Endothelial cell (in vitro differentiated cells): ENCODE measurements at places on chromosomes 2 and 18.
A peak's percentile ranks its signal among the peaks of the same experiment; 100 is the strongest.

- DNase-seq: no peak
Observed at GRCh38 chr2:70816726-70817125, 3.7 kb downstream of the CLEC4F start.

- DNase-seq: no peak
Observed at GRCh38 chr2:208311954-208312353, 45.9 kb downstream of the PIKFYVE start.

- DNase-seq: peak; percentile 45
Observed at GRCh38 chr18:48896875-48897511, 53.8 kb downstream of the SMAD7 start.

DNA sequence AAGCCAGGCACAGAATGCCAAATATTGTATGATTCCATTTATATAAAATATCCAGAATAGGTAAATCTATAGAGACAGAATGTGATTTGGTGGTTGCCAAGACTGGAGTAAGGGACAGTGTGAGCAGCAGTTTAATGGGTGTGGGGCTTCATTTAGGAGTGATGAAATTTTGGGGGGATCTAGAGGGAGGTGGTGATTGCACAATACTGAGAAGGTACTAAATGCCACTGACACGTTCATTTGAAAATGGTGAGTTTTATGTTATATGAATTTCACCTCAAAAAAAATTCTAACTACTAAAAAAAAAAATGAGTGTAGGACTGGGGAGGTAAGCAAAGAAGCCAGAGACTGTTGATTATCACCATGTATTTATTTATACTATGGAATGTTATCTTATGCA is 974.5 kb upstream of the ZEB2 start:
- no peak for DNase-seq

DNA sequence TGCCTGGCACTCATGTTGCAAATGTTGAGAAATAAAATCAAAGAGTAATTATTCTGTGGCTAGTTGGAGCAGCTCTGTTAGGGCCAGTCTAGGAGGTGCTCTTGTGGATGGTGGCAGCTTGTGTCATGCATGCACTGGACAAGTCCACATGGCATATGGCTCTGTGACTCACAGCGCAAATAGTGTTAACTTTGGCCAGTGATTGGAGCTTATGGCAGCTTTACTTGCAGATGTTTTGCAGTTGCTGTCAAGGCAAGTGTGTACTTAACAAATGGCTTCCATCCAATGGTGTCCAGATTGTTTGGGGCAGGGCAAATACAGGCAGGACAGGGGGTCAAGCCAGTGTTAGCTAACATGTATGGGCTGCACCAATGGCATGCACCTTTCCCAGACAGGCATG is 26.1 kb upstream of the TMX3 start:
- DNase-seq: no peak

- DNase-seq: no peak
Observed at GRCh38 chr2:60306267-60306861, 247.1 kb downstream of the BCL11A start.

GRCh38 chr2:227406177-227407031 is 18.7 kb upstream of the SCYGR1 start:
- peak; percentile 60 for DNase-seq

GRCh38 chr2:17051538-17051937 is 385.9 kb upstream of the CYRIA start:
- DNase-seq: no peak

GRCh38 chr2:100865816-100866460 is 46.0 kb downstream of the NPAS2 start:
- no peak for DNase-seq

- no peak for DNase-seq
Observed at GRCh38 chr2:40352703-40353099, 99.2 kb downstream of the SLC8A1 start.

GRCh38 chr2:31739161-31739560 is 158.4 kb upstream of the SRD5A2 start:
- DNase-seq: no peak

- no peak for DNase-seq
Observed at GRCh38 chr2:119836455-119837142, 76.9 kb downstream of the PTPN4 start.

DNA sequence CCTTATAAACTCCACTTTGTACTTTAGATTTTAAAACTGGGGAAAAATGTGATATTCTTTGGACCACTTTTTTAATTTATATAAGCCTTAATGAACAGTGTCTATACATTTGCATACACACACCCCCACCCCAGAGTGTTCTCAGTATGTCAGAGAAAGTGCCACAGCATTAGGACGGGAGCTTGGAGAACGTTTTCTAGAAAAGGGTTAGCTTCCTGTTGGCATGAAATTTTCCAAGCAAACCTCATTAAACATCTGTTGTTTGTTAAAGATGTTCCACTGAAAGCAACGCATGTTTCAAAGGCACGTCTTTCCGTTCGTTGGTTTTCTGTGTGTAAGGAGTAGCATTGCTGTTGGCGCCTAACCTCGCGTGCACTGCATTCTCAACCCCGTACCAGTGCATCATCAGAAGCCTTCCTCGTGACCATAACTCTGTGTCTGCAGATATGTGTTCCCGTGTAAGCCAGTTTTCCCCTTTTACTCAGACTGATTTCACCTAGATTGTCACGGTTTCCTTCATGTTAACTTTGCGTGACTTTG is 228.5 kb downstream of the ALPK2 start:
- DNase-seq: no peak

DNA sequence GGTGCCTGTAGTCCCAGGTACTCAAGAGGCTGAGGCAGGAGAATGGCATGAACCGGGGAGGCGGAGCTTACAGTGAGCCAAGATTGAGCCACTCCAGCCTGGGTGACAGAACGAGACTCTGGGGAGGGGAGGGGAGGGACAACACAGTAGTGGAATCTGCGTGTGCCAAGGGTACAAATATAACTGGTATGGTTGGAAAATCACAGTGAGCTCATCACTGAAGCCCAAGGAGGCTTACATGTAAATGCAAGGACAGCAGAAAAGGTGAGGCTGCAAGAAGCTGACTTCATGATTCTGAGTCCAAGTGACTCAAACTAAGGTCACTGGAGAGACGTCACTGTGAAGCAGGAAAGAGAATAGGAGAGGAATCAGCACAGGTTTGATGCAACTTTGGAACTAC is 9.2 kb downstream of the SEPTIN10 start:
- DNase-seq: no peak
